ENCODE measurements at places on chromosomes 7 and 10. TPM values are rescaled to one million over a fixed set of nuclear protein-coding genes. Genes with fewer than 3 reads are reported as not detected.

GDI2 gene
- total RNA-seq = 270 TPM

GRCh38 chr10:120555842-120556532, 99.0 kb downstream of the PLPP4 start:
- no peak for DNase-seq

GRCh38 chr10:118760265-118760664, 5.5 kb upstream of the CACUL1 start:
- DNase-seq = no peak

MAGI2 gene
- 2.5 TPM for total RNA-seq

- DNase-seq = no peak
These were observed 11.1 kb upstream of the CRTAC1 start for GRCh38 chr10:98041352-98042043.

GRCh38 chr10:113455947-113456346, 96.9 kb upstream of the HABP2 start:
- no peak for DNase-seq

GRCh38 chr7:8423057-8423456, 10.4 kb upstream of the NXPH1 start:
- no peak for DNase-seq

GRCh38 chr10:13321576-13321975, 21.7 kb upstream of the PHYH start:
- no peak for DNase-seq

ASCC1 gene
- total RNA-seq = 21.3 TPM

ZNF273 gene
- total RNA-seq = 123 TPM

GATAD1 gene
- 13.0 TPM for total RNA-seq

DNA sequence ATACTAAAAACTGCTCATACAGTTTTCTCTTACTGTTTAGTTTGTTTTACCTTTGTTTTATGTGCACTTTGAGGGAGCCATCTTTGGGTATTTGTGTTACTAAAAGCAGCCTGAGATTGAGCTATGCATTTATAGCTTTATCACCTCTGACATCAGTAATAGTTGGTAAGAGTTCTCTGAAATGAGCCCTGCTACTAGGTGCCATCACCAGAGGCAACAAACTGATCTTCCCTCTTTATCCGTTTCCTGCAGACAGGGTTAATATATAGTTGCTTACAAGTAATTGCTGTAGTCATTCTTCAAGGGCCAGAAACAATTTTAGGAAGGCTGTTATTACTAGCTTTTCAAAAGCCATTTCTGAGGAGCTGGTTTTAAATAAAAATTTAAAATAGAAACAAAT, 49.1 kb downstream of the KIF20B start:
- DNase-seq = no peak

LRIT1 gene
- total RNA-seq = not detected

EXOSC1 gene
- total RNA-seq = 26.6 TPM

TRIL gene
- 2.6 TPM for total RNA-seq

Measured in suprapubic skin (tissue), 4 donors.